ENCODE measurements at places on chromosomes 5 and 9. TPM values are rescaled to one million over a fixed set of nuclear protein-coding genes. Genes with fewer than 3 reads are reported as not detected.

DNA sequence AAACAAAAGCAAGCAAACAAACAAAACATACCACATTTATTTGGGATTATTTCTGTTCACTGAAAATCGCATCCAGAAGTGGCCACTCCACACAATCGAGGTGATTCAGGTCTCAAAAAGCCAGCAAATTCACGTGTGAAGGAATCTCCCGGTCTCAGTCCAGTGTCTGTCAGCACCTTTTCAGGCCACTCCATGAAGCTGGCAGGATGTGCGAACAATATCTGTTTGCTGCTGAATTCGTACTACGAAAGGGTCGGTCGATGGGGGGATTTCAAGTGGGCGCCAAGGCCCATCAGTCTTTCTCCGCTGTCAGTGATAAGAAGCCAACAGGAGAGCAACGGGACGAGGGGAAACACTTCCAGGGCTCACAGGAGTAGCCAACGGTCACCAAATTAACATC lies 505.1 kb downstream of the IRX1 start:
- H3K4me3 ChIP-seq = no peak overlapping the region
- H3K36me3 ChIP-seq = no peaks in the 10 kb centered on the region
- H3K27me3 ChIP-seq = no peaks in the 10 kb centered on the region

The F12 gene
- 6.5 TPM for total RNA-seq

GRCh38 chr5:10632110-10632761 lies 68.4 kb downstream of the ANKRD33B start:
- no peak for DNase-seq
- no peak overlapping the region for H3K4me3 ChIP-seq
- no peaks in the 10 kb centered on the region for H3K36me3 ChIP-seq
- peaks cover 28% of the 10 kb centered on the region for H3K4me1 ChIP-seq

- H3K4me3 ChIP-seq = no peak overlapping the region
- H3K36me3 ChIP-seq = no peaks in the 10 kb centered on the region
- DNase-seq = no peak
- H3K27me3 ChIP-seq = peaks cover 91% of the 10 kb centered on the region
These were observed 3.7 kb downstream of the ANXA2R start for GRCh38 chr5:43036409-43036808.

DNA sequence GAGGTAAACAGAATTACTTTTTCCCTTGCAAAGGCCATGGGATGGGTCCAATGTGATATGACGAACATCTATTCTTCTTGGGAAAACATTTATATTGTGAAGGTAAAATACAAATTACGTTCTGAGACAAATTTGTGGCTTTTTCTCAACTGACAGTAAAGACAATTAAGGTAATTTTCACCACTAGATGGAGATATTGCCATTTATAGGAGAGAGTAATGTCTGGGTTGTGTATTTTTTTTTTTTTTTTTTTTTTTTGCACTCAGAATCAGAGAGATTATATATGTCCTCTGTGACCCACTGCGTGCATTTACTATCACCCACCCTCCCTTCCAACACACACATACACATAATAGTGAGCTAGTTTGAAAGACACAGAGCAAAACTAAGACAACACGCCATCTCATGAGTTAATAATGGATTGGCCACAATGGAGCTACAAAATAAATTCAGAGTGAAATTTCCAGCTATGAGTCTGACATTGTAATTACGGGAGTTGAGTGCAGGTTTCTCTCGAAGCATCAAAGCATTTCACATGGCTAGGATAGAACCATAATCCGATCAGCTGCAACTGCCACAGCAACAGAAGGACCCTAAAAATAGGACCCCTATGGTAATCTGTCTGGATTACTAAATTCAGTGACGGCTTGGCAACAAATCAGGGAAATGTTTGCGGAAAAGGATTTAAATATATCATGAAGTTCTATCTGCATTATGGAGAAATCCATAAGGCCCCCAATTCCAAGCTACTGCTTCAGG lies 49.2 kb downstream of the ANXA1 start:
- no peak overlapping the region for H3K4me3 ChIP-seq
- H3K27ac ChIP-seq = no peak overlapping the region
- H3K36me3 ChIP-seq = no peaks in the 10 kb centered on the region

- no peaks in the 10 kb centered on the region for H3K36me3 ChIP-seq
- no peaks in the 10 kb centered on the region for H3K4me1 ChIP-seq
- H3K27me3 ChIP-seq = no peaks in the 10 kb centered on the region
- H3K4me3 ChIP-seq = no peak overlapping the region
These were observed 75.3 kb upstream of the BARHL1 start for GRCh38 chr9:132506977-132507669.

Data from H1 (cell line).